ENCODE measurements at places on chromosomes 4 and X.
A peak's percentile ranks its signal among the peaks of the same experiment; 100 is the strongest.

DNA sequence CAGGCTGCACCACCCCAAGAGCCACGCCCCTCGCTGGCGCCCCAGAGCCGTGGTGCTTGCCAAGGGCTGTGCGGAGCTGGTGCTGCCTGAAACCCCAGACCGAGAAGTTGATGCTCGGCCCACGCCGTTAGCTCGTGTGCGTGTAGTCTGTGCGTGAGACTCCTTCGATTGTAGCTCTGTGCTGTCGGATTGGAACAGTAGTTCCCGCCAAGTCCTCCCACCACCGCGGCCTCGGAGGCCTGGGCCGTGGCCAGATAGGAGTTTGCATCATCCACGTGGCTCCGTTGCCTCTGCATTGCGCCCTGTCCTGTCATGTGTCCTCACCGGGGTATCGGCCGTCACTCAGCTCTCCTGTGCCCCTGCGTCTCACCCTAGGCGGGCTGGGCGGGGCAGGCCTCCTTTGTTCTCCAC lies 24.2 kb downstream of the TNIP2 start:
- DNase-seq, result no peak

DNA sequence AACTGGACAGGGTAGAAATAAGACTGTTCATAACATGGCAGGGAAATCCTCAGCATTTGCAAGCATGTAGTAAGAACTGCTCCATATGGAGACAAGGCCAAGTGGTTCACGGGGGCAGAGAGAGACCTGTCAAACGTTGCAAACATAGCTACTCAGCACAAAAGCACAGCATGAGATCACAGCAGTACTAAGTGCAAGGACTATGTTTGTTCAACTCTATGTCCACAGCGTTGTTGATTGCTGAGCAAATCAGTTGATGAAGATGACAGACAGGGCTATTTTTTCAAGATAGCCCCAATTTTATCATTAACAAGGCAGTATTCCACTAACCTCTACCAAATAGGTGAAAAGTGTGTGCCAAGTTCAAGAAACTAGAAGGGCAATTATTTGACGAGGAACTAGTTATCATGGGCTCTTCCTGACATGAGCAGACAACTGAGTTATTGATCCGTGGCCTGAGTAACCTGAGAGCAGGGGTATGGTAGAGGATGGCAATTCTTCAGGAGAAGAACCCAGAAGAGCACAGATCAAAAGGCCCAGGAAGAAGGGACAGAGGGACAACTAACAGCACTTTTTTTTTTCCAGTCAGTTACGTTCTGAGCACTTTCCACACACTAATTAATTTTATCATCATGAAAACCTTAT lies 57.4 kb downstream of the SPOCK3 start:
- DNase-seq, result no peak

GRCh38 chr4:147678796-147679549 lies 5.0 kb downstream of the PRMT9 start:
- DNase-seq, result peak; percentile 5

DNA sequence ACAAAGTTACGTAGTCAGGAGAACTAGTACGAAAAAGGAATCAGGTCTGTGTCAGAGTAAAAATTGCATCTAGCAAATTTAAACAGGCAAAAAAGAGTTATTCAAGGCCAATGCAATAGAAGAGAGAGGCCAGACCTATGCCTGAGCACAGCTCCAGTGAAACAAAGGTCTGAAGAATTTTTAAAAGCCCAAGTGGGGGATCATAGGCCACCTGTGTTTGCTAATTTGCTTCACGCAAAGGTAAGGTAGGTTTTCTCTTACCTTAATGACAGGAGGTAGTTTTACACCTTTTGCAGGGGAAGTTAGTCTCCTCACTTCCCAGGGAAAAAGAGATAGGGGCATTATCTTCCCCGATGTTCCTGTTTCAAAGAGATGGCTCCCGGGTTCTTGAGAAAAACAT lies 448.6 kb upstream of the TECRL start:
- DNase-seq, result no peak

DNA sequence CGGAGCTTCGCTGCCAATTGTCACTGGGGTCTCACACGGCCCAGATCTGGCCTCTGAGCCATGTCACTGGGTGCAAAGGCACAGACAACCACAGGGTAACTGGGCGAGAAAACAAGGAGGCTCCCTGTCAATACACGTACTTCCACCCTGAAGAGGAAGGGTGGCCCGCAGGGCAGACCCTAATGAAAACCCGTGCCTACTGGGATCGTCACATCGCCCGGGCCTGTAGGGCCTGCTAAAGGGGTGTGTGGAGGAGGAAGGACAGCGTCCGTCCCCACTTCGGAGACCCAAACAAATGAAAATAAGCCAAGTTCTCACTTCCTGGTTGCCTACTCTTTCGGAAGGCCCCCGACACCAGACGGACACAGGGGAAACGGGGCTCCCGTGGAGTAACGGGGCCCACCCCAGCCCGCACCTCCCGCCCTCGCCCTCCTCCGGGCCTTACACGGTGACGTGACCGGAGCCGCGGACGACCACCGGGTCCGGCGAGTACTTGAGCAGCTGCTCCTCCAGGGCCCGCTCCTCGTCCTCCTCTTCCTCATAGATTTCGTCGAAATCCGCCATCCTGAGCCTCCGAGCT lies 578 bp downstream of the CHIC2 start:
- peak; percentile 29 for DNase-seq

DNA sequence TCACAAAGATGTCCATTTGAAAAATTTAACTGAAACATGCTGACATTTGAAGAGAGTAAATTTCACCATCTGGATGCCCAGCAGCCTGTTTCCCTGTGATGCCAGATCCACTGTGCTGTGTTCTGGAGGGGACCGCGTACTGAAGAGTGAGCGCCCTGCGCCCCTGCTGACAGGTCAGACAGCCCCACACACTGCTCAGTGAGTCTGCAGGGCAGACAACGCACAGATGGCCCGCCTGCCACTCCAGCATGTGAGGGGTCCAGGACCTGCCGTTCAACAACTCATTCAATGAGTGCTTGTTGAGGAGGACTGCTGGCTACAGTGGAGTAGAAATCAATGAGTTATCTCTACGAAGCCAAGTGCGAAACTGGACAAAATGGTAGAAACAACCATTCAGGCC lies 49.2 kb downstream of the FGFRL1 start:
- no peak for DNase-seq

GRCh38 chr4:6403400-6403685 lies 69.1 kb downstream of the PPP2R2C start:
- no peak for DNase-seq

GRCh38 chrX:15744181-15744867 lies 6.3 kb downstream of the CA5B start:
- no peak for DNase-seq

- peak; percentile 79 for DNase-seq
These were observed 78.8 kb upstream of the BCOR start for GRCh38 chrX:40176351-40177116.

DNA sequence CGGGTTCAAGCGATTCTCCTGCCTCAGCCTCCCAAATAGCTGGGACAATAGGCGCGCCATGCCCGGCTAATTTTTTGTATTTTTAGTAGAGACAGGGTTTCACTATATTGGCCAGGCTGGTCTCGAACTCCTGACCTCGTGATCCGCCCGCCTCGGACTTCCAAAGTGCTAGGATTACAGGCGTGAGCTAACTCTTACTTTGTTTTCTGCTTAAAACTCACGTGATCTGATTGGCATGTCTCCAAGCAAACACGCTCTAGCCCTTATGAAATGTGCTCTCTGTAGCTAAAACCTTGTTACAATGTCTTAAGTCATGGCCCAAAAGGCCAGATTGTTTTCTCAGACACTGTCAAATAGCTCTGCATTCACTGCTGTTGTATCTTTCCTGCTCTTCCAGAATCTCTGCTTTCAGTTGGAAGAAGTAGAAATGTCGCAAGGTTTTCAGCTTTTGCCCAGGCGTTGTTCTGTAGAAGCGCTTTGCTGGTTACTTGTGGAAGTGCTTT lies 39.7 kb upstream of the OGT start:
- DNase-seq, result no peak

- DNase-seq, result no peak
These were observed 24.3 kb upstream of the GLRA2 start for GRCh38 chrX:14504960-14505538.

- DNase-seq, result peak; percentile 30
These were observed 11.1 kb downstream of the ITIH6 start for GRCh38 chrX:54786967-54787366.

DNA sequence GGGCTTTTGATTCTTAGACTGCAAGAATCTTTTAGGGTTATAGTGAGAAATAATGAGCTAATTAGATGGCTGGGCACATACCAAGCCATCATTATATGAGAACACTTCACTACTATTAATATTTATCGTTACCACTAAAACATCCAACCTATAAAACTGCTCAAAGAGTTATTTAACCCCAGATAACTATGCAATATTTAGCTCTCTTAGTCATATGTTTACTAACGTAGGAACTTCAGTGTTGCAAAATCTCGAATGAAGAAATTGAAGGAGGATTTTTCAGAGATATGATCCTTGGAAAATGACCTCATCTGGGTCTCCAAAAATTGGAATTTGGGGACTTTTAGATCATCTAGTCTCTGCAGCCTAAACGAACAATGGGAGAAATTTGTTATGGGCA lies 265.0 kb upstream of the RPS6KA3 start:
- DNase-seq, result no peak
